Stimulated activated CD4-positive, alpha-beta T cell treated with anti-CD3 and anti-CD28 coated beads, Interleukin-4, amount 100 ng/mL, for 24 hours (primary cell): ENCODE measurements at places on chromosomes 4 and X.

DNA sequence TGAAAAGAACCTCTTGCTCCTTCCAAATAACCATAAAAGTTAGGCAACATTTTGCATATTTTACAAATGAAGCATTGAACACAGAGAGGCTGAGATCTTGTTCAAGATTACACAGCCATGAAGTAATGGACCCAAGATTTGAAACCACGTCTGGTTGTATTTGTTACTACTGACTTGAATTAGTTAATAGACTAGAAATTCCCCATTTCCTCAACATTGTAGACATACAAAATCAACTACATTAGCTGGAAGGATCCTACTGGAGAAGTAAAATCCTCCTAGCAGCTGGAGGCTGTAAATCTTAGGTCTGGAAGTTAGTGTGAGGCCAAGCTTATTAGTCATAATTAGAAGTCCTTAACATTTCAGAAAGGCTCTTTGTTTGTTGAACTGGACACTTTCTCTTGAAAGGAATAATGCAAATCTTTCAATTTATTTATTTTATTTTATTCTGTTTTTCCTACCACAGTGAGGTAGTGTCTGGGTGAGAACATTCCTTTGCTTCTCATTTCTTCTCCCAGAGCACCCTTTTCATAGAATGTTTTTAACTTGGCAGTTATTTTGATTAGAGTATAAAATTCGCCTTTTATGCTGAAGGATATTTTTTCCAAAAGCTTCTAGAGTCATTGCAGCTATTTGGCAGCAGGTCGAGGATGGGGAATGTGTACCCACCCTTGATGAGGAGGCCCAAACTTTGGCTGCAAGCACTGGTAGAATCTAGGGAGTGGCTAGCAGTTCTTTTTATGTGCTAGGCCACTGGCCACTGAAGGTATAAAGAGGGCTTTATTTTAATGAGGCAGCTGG is 62.0 kb upstream of the CLNK start:
- no peak for DNase-seq

GRCh38 chr4:7070729-7071511 is 3.1 kb upstream of the GRPEL1 start:
- DNase-seq = peak; percentile 88

DNA sequence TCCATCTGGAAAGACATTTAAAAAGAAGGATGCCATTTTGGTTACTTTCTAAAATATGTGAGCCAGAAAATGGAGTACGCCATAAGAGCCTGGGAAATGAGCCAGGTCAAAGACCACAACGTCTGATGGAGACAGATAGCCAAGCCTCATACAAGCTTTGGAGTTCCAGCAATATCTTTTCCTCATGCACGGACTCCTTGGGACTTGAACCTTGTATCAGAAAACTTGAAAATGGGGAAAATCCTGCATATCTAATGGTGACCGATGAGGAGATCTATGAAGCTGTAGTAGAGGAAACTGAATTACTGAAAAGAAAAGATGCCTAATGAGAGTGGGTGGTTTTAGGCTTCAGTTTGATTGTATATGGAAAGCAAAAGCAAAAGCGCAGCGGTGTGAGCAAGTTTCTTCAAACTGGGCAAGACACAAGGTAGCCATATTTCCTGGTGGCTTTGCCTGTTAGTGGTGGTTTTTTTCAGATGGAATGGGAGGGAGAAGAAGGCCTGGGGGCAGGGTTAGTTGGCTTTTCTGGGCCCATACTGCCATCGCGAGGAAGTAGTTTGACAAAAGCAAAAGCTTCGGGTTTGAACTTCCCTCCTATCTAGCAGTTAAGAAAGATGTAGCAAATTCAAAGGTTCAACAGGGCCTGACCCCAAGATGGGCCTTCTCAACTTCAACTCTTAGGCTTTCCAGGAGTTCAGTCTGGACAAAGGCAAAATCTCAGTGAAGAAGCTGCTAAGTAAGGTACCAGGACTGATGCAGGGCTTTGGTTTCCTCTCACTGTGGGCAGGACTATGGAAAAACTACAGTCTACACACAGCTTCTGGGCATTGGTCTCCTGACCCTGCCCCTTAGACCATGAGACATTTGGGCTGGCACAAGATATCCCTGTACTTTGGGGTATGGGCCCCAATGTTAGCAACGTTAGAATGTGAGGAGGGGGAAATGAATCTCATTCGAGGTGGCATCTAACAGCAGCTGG is 210.0 kb upstream of the STK26 start:
- DNase-seq = peak; percentile 70

DNA sequence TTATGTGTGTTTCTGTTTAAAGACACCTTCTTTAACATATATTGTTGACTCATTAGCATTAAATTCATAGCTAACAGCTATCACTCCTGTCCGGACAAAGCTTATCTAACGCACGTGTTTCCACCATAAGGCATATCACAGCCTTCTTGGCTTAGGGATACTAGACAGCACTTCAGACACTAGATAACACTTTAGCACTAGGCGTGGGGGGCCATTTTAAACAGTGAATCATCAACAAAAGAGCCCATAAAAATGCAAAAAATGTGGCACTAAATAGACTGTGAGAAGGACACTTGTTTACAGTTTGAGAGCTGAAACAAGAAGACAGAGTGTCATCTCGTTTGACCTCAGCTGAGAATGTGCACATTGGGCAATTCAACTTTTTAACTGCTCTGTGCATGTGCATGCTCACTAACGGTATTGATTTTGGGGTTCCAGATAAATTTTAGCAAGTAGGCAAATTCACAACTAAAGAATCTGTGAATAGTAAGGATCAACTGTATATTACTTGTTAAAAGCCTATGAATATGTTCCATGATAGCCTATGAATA is 58.9 kb upstream of the RAI2 start:
- no peak for DNase-seq

DNA sequence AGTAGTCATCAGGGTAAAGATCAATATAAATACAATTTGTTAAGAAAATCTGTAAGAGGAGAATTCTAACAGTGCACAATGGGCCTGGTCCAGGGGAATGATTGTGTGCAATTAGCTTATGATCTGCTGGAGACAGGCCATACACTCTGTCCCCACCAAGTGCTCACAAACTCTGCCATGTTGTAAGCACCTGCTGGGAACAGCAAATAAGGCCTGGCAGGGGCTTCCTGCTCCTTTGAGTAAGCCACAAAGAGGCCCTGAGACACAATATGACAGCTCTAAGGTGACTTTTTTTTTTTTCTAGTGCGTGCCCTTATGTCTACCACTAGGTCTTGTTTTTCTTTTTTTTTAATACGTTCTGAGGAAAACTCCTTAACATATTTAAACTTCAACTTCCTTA is 866.3 kb upstream of the PCDH7 start:
- no peak for DNase-seq

- DNase-seq = no peak
Measured at GRCh38 chr4:44237643-44238042, 211.0 kb downstream of the KCTD8 start.

- no peak for DNase-seq
Measured at GRCh38 chr4:104593019-104593418, 98.3 kb upstream of the CXXC4 start.

- no peak for DNase-seq
Measured at GRCh38 chr4:54586320-54586955, 71.3 kb upstream of the KIT start.

- DNase-seq = no peak
Measured at GRCh38 chr4:64796581-64796980, 387.3 kb upstream of the TECRL start.

GRCh38 chrX:16653424-16653823 is 3.5 kb downstream of the S100G start:
- no peak for DNase-seq

- no peak for DNase-seq
Measured at GRCh38 chrX:8639949-8640475, 91.9 kb downstream of the ANOS1 start.

DNA sequence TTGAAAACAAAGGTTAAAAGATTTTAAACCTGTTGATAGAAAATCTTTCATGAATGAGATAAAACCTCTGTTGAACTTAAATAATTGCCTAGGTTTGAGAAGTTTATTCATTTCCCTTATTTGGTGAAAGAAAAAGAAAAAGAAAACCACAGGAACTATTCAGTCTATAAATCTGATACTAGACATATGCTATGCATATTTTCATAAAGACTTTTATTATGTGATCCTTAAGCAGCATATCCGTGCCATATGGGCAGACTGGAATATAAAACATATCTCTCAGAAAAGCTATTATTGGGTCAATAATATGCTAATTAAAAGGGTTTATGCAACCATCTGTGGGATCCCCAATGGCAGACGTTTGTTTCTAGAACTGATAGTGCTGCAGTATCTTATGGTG is 178.7 kb downstream of the RASL11B start:
- DNase-seq = no peak

GRCh38 chrX:153522259-153522658 is 4.8 kb downstream of the ATP2B3 start:
- DNase-seq = no peak

- DNase-seq = no peak
Measured at GRCh38 chr4:121777625-121778024, 12.7 kb upstream of the SMIM43 start.

- no peak for DNase-seq
Measured at GRCh38 chr4:124590480-124590879, 122.1 kb downstream of the ANKRD50 start.

DNA sequence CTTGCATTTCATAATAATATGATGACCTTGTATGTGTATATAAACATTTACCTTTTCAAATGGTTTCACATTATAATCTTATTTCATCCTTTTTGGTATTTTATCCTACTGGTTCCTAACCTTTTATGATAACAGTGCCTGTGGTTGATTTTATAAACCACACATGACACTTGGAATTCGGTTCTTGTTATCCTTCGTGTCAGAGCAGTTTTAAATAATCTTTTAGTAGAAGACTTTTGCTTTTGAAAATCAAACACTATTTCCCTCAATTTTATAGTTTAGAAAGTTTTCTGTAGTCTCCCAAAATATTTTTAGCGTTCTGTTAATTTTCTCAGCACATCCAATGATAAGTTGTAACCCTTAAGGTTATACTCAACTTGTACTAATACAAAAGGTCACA is 676.8 kb downstream of the RAPGEF2 start:
- no peak for DNase-seq

- DNase-seq = no peak
Measured at GRCh38 chr4:22462688-22463087, 53.2 kb downstream of the ADGRA3 start.

DNA sequence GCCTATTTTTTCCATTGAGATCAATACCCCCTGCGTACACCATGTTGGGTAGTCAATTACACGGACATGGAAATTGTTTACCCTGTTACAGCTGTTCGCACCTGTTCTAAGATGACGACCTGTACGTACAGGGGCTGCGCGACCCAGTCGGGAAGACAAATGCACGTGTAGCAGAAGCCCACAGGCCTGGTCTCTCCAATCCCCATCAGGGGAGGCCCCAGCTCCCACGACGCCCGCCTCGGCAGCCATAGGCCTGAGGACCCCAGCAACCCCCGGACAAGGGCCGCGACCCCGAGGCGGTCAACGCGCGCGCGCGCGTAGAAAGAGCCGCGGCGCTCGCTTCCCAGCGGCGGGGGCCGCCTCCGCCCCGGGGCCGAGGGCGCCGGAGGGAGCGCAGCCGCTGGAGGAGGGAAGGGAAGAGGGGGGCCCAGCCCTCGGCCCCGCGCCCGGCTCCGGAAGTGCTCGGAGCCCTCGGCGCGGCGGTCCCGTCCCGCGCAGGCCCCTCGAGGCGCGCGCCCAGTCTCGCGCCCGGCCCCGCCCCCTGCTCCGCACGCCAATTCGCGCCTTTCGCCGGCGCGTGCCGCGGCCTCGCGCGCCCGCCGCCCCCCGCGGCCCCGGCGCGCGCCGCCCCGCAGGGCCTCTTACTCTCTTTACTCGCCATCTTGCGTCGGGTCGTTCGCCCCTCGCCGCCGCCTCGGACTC is 618 bp downstream of the RBBP7 start:
- DNase-seq = peak; percentile 45

- no peak for DNase-seq
Measured at GRCh38 chr4:113469023-113469390, 292.5 kb downstream of the CAMK2D start.

DNA sequence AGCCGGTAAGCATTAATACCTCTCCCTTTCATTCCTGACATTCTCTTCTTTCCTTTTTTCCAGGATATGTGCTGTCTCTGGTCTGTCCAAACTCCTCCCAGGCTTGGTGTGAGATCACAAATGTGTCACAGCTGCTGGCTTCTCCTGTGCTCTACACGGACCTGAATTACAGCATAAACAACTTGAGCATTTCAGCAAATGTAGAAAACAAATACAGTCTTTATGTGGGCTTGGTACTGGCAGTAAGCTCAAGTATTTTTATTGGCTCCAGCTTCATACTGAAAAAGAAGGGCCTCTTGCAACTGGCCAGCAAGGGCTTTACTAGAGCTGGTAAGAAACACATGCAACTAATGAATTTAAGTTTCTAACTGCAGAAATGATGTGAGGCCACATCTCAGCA is 8.4 kb downstream of the NIPAL1 start:
- DNase-seq = no peak

GRCh38 chr4:41514766-41515481 is 23.0 kb upstream of the LIMCH1 start:
- no peak for DNase-seq

DNA sequence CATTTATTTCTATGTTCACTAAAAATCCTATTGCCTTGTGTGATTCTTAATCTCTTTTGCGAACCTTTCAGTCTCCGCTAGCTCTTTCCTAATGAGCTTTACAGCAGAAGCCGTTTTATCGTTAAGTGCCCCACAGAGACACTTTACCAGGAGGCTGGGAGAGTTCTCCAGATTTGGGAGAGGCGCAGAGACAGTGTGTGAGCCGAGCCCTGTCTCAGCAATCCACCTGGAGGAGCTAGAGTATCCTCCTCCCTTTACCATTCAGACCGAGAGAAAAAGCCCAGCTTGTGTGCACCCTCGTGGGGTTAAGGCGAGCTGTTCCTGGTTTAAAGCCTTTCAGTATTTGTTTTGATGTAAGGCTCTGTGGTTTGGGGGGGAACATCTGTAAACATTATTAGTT is 54.9 kb upstream of the MTM1 start:
- DNase-seq = no peak

GRCh38 chr4:624705-625590 is at the start of gene PDE6B:
TSS of gene PDE6B (plus strand) at chr4:625573. CDS start at chr4:625627, 54 bp downstream.
- no peak for DNase-seq

- DNase-seq = peak; percentile 20
Measured at GRCh38 chrX:13167481-13168231, 123.2 kb upstream of the FAM9C start.

- no peak for DNase-seq
Measured at GRCh38 chr4:114178392-114178791, 198.9 kb upstream of the ARSJ start.

DNA sequence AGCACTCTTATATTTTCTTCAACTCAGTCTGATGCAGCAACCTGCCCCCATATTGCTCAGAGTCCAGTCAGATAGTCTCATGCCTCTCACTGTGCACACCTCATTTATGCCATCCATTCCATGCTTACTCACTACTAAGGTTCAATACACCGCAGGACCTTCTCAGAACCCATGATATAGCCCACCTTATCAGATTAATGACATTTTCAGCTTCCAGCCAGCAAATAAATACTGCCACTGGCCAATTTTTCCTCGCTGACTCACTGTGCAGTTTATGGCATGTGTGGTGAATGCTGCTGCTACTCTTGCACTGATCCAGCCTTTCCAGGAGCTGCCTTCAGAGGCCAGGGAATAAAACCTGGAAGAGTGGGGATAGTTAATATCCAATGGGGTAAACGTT is 380.6 kb upstream of the SPOCK3 start:
- DNase-seq = no peak
